Activated CD4-positive, CD25-positive, alpha-beta regulatory T cell (primary cell): ENCODE measurements at places on chromosomes 5 and 9.

GRCh38 chr5:18067615-18068014, 433.4 kb downstream of the TAF11L14 start:
- no peak for DNase-seq

DNA sequence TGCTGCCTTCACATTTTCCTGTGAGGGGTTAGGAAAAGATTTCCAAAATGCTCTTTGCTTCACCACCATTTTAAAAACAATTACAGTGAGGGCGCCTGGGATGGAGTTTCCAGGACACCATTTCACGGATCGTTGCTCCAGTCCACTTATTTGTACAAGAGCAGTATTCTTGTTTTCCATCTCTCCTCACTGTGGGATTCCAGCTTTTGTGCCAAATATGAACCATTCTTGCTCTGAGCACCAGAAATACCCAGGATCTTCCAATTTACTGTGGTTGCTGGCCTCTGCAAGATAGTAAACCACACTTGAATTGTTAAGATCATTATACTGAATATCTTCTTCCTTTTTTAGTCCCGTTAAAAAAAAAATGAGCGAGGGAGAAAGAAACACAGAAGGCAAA, 899.5 kb downstream of the TLE1 start:
- no peak for DNase-seq

- no peak for DNase-seq
Measured at GRCh38 chr5:138159666-138160065, 18.8 kb downstream of the BRD8 start.

DNA sequence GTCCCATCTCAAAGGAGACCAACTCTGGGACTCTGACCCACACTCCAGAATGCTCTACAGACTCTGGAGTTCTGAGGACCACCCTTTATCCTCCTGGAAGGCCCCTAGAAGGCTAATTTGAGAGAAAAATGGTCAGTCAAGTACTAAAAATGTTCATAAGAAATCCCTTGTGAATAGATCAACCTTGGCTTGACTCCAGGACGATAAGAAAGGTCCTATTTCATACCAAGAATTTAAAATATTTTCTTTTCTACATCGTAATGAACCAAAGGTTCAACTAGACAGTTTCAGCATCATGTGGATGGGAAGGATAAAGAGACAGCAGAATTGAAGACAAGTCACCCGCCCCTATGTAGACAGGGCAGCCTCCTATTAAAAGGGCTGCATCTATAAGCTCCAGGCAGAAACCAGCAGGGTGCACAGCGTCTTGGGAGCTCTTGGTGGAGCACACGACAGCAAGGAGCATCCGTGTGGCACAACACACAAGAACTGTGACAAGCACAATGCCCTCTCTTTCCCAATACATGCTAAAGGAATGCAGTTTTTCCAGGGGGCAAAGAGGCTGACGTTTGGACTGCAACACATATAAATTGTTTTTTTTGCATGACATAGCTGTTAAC, 38.3 kb downstream of the RASEF start:
- no peak for DNase-seq

DNA sequence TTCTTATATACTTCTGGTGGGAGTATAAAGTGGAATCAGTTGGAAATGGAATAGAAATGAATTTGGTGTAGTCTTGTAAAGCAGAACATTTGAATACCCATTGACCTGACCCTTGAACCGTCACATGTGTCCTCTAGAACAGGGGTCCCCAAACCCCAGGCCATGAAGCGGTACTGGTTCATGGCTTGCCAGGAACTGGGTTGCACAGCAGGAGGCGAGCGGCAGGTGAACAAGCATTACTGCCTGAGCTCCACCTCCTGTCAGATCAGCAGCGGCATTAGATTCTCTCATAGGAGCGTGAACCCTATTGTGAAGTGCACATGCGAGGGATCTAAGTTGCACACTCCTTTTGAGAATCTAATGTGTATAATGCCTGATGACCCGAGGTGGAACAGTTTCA, 80.0 kb downstream of the RANBP17 start:
- DNase-seq, result no peak

DNA sequence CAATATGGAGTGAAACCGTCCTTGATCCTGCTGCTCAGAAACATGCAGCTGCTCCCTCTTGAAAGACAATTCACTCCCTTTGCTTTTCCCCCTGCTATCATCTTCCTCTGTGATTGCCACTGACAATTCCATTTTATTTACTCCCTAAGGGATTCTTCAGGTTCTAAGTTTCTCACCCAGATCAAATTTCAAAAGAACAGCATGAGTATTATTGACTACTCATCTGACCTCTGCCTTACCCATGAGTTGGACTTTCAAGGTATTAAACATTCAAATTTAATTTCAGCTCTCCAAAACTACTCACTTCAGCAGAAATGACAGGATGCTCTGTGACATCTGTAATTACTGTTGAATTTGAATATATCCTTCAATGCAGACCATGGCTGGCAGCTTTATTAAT, 236.5 kb upstream of the HAPLN1 start:
- DNase-seq, result no peak

DNA sequence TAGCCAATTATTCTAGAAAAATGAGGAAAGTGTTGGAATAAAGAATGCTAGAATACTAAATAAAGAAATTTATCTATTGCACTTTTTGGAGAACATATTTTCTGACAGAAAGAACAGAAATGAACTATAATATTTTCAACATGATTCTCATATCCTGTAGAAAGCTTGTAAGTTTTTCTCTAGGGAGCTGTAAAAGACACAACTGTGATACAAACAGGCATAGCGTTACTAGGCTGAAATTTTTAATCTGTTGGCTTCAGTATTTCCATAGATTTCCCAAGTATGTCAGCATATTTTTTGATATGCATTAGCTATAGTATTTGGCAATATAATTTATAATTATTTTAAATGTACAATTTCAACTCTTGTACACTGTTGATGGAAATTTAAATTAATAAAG, 31.3 kb downstream of the ANXA1 start:
- no peak for DNase-seq

DNA sequence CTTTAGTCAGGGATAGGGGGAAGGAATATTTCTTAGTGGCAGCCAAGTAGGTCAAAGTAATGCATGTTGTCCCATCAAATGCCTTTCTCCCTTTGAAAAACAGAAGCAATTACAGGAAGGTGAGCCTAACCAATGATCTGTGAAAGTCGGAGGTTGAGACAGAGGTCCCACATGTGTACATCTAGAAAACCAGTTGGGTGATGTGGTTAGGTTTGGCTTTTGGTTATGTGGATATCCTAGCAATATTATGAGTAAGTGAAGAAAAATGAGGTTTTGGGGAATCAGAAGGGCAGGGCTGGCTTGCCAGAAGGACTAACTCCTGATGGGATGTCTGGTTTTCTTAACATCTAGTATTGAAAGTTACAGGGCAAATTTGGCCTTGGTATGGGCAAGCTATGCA, 63.4 kb upstream of the PALM2AKAP2 start:
- DNase-seq, result no peak

DNA sequence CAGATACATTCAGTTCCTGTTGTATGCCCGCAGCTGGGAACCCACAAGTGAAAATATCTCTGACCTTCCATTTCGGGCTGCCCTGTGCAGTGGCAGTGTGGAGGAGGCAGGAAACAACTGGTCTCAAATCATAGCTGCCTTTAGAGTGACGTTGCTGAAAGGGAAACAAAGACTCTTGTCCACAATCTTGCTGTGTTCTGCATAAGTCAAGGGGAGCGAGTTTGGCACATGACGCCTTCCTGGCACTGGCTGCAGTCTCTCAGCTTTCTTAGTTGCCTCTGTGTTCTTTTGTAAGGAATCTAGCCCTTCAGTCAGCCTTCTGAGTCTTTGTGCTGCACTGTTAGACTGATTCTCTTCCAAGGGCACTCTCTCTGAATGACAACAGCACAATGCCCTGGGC, 24.0 kb downstream of the ADAMTS16 start:
- DNase-seq, result no peak

GRCh38 chr5:79827159-79827629, 137.6 kb downstream of the CMYA5 start:
- DNase-seq, result no peak

GRCh38 chr9:109277451-109277850, 43.4 kb downstream of the EPB41L4B start:
- DNase-seq, result no peak

DNA sequence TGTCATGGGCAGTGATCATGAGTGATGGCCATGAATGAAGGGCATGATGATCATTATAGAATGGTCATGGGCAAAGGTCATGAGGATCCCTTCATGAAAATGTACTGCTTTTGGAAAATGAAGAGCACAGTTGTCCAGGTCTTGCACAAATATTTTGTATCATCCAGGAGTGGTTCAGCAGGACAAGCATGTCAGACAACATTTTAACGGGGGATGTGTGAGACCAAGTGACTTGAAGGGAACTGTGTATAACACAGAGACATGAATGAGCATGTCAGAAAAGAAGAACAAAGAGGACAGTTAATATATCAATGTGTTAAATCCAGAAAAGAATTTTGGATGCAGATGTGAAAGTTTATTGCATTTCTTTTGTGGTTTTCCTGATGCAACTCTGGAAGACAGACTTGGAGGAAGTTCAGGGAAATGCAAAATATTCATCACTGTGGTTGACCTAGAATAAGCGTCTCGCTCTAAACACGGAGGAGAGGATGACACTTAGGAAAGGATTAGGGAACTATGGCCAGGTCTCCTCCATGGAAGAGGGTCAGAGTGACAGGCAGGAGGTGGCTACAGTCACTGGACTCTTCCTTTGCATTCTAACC, 116.1 kb upstream of the IRX4 start:
- no peak for DNase-seq

DNA sequence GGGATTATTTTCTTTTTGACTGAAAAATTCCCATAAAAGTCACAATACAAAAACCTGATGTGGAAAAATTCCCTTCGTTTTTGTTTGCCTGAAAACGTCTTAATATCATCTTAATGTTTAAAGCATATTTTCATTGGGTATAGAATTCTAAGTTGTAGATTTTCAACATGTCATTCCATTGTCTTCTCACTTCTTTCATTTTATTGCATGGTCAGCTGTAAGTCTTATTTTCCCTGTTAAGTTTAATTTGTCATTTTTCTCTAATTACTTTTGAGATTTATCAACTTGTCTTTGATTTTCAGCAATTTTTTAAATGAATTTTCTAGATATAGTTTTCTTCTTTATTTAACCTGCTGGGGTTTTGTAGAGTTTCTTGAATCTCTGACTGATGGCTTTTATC, 131.7 kb downstream of the FBXO38 start:
- no peak for DNase-seq

DNA sequence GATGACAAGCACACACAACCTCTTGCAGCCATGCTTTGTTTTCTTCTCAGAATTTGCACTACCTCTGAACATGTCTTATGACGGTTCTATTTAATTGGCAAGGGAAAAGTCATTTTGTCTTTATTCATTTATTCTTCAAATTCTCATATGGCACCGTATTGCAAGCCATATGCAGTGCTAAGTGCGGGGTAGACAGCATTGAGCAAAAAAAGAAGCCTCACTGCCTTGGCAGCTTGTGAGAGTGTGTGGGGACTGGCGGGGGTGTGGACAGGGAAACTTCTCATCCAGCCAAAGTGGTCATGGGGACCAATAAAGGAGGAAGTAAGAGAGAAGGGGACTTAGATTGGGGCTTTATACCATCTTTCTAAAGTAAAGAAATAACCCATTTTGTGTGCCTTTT, 160.0 kb downstream of the CDH12 start:
- DNase-seq, result no peak

- DNase-seq, result no peak
Measured at GRCh38 chr5:171444582-171444981, 25.1 kb downstream of the FGF18 start.

- no peak for DNase-seq
Measured at GRCh38 chr5:31027721-31028120, 165.8 kb upstream of the CDH6 start.

- no peak for DNase-seq
Measured at GRCh38 chr9:34987160-34987901, 2.2 kb upstream of the DNAJB5 start.

GRCh38 chr5:61821561-61821960, 484.4 kb upstream of the KIF2A start:
- DNase-seq, result no peak

GRCh38 chr5:110492446-110492845, 234.0 kb downstream of the TMEM232 start:
- no peak for DNase-seq

DNA sequence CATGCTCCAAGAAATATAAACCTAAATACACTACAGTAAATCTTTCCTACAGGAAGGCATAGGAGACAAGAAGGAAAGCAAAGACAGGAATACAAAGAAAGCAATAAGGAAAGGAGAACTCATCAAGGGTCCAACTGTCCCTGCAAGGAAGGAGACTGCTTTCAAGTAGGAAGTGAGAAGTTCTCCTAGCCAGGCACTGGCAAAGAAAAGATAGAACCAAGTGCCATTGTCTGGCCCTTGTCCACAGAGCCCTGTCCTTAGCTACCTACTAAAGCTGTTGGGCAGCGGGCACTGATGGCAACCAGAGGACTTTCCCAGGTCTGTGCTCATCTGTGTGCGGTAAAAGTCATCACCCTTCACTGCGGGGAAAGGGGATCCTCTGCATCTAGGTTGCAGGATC, 108.2 kb downstream of the KLHL3 start:
- no peak for DNase-seq

DNA sequence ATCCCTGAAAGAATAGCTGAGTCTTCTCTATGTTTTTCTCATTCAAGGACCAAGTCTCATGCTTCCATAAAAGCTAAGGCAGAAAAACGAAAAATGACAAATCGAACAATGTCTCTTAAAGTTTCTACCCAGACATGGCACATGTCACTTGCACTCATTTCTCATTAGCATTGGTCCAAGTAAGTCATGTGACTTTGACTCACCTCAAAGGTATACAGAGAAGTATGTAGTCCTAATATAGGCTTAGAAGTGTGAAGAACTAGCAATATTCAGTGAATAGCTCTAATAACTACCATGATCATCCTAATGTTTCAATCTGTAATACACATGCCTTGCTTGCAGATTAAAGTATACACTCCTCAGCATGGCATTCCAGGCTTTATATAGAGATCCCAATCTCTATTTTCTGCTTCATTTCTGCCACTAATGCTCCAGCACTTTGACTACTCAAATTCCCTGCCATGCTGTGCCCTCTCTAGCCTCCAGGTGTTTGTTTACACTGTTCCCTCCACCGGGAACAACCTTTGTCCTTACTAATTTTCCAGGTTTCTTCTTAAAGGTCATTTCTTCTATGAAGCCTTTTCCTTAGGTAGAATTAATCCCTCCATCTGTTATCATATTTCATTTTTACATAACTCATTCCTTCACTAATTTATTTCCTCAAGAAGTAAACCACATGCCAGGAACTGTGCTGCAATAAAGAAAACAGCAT, 98.9 kb downstream of the CEMIP2 start:
- DNase-seq, result no peak

GRCh38 chr5:109177227-109177626, 232.5 kb downstream of the PJA2 start:
- DNase-seq, result no peak

- DNase-seq, result no peak
Measured at GRCh38 chr5:158606233-158606632, 493.5 kb downstream of the EBF1 start.

DNA sequence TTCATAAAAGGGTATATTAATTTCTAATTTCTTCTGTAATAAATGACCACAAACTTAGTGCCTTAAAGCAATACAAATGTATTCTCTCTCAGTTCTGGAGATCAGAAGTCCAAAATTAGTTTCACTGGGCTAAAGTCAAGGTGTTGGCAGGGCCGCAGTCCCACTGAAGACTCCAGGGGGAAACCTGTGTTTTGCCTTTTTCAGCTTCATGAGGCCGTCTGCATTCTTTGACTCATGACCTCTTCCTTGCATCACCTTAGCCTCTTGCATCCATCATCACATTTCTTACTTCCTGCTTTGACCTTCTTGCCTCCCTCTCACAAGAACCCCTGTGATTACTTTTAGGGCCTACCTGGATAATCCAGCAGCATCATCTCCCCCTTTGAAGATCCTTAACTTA, 42.0 kb upstream of the ALDH1B1 start:
- DNase-seq, result no peak
